ENCODE measurements at places on chromosomes 3 and 15. TPM values are rescaled to one million over a fixed set of nuclear protein-coding genes. Genes with fewer than 3 reads are reported as not detected.

The PROK2 gene
- total RNA-seq: 0.41 TPM

The CCR9 gene
- total RNA-seq: not detected

The ACKR2 gene
- 0.89 TPM for total RNA-seq

The AP3B2 gene
- total RNA-seq: 0.54 TPM

The CERS3 gene
- total RNA-seq: not detected

The SEC22A gene
- total RNA-seq: 14.6 TPM

The BMF gene
- total RNA-seq: 3.2 TPM

The GOLGA6A gene
- total RNA-seq: not detected

The CKMT1A gene
- 0.43 TPM for total RNA-seq

The FOXL2NB gene
- total RNA-seq: not detected

The NEK10 gene
- 9.8 TPM for total RNA-seq

GRCh38 chr3:122382888-122383666, at the start of gene MIX23:
Gene MIX23 (minus strand): TSS chr3:122383231. CDS start chr3:122383224, 7 bp downstream.
- peak; percentile 95 for DNase-seq

DNA sequence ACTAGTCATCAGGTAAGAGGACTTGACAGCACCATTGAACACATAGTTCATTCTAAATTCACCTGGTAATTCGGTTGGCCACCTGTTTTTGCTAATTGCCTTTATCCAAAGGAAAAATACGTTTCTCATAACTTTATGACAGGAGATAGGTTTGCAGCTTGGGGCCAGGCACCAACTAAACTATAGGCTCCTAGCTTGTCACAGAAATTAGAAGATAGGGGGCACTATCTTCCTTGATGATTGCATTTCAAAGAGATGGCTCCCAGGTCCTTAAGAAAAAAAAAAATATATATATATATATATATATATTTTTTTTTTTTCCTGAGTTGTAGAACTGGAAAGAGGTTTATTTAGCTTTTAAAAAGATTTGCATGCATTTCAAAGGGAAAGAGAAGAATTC, 563.6 kb downstream of the NAALADL2 start:
- DNase-seq: no peak

DNA sequence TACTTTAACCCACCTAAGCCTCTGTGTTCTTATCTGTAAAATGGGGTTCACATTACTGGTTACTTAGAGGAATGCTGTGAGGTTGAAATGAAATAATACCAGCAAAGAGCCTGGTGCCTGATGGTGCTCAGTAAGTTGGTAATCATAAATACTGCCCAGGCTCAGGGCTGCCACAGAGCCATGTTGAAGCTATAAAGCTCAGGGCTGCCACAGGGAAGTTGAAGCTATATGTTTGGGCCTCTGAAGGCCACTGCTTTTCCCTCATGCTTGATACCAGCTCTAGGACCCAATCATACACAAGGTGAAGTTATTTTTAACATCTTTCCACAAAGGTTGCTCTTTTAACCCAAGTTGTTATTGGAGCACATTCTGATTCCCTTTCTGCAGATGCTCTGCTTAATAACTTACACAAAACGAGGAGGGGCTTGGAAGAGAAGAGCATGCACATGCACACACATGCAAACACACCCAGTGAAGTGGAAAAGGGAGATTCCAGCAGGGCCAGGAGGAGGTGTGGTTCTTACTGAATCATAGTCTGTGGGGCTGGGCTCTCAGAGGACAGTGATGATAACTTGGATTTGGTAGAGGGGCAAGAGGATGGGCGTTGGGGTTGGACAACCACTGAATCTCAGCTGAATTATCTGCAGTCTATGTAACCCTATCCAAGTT, 17.4 kb downstream of the PARP14 start:
- no peak for DNase-seq

- DNase-seq: no peak
These were observed 20.9 kb downstream of the KBTBD8 start for GRCh38 chr3:67018789-67019526.

- DNase-seq: no peak
These were observed 14.4 kb downstream of the GOLGB1 start for GRCh38 chr3:121735047-121735696.

DNA sequence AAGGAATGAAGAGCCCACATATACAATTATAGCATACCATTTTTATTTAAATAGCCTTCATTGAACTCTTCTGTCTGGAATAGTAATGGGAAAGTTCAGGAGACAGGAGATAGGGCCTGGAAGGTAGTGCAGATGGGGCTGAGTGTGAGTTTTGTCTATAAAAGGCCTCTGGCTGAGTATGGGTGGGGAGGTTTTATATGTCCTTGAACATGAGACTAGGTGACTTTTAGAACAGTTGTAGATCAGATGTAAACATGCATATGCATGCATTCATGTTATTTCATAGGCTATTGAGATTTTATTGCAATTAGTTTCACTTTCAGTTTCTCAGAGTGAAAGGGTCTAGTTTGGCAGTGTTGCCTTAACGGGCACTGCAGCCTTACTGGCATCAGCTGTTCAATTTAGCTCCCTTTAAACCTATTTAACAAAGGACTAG, 27.1 kb downstream of the CGGBP1 start:
- DNase-seq: no peak

- peak; percentile 72 for DNase-seq
These were observed 37.5 kb downstream of the CD86 start for GRCh38 chr3:122092460-122093165.

- no peak for DNase-seq
These were observed 58.3 kb upstream of the HES1 start for GRCh38 chr3:194077602-194078001.

DNA sequence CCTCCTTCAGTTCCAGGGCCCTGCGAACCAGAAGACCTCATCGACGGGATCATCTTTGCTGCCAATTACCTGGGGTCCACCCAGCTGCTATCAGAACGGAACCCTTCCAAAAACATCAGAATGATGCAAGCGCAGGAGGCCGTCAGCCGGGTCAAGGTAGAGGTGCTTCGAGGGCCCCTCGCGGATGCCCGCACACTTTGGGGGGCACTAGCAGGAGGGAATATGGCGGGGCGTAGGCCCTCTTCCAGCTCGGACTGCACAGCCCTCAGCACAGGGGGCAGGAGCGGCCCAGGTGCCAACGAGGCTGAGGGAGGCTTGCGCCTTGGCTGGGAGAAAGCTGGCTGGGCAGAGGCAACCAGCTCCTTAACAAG, 176.6 kb downstream of the NSMCE3 start:
- peak; percentile 64 for DNase-seq

DNA sequence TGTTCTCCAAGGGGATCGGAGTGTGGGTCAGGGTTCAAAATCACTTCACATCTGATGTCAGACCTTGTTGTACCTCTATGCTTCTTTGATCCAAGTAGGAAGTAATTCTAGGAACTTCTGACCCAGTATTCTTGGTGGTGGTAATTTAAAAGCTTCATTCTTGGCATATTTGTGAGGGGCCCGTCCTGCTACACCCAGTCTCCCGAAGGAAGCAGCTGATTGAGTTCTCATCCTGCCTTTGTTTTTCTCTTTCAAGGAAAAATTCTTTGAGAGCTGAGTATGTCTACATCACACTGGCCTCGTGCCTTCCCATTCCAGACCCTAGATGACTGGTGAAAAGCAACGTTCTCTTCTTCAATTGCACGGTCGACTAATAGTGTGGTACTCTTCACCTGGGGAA, 234.4 kb upstream of the TPRG1 start:
- DNase-seq: no peak

- no peak for DNase-seq
These were observed 13.4 kb upstream of the SCN10A start for GRCh38 chr3:38829404-38829803.

DNA sequence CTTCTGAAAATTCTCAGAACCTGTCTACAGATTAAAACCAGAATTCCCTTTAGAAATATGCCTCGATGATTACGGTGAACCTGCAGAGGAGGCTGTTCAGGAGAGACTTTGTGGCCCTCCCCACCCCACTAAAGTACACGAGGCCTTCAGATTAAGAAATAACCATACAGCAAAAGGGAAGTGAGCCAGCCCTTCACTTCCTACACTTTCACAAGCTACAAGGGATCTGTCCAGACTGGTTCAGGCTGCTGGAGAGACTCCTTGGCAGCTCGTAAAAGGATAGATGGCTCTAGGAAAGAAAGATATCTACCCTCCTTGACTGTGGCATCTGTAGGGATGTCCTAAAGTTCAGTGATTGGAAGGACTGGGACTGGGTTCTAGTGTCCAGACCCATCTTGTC, 102.6 kb downstream of the ALDH1A2 start:
- DNase-seq: no peak

DNA sequence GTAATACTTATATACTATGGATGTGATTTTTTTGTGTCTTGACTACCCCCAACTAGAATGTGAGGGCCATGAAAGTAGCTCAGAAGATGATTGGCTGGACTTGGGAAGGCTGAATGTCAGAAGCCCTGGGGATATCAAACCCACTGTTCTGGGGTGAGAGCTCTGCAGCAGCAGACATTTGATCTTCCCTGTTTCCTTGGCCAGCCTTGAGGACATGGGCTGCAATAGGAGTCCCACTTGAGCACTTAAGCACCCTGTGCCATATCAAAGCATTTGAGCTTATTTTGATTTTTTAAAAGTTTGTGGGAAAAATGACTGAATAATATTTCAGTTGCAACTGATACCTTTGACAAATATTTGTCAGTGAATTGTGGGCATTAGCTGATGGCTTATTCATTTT, 21.7 kb downstream of the GTF2E1 start:
- DNase-seq: no peak
